ENCODE measurements at places on chromosomes 1 and 21.
A peak's percentile ranks its signal among the peaks of the same experiment; 100 is the strongest.

DNA sequence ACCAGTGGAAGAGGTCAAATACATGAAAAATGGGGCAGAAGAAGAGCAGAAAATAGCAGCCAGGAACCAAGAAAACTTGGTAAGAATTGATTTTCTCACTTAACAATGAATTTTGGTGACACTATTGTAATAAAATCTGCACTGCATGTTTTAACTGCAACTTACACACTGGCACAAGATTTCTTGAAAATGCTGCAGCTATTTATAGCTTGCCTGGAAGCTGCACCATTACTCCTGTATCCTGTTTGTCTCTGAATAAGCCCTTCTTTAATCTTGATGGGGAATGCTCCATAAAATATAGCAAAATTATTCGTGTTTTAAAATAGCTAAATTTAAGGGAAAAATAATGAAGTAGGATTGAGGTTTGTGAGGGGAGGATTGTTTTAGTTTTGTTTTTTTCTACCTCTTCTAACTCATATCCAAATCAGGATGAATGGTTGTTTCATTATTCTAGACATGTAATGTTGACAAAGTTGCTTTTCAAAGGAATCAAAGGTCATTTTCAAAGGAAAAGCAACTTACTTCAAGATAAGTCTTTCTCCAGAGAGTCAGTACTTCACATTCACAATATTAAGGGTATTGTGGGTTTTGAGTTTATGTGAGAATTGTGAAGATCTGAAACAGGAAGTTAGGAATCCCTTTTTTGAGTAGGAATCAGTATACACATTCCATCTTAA lies 120.9 kb downstream of the C1orf21 start:
- DNase-seq = no peak

- no peak for DNase-seq
Measured at GRCh38 chr1:24491577-24492360, 10.9 kb upstream of the RCAN3 start.

DNA sequence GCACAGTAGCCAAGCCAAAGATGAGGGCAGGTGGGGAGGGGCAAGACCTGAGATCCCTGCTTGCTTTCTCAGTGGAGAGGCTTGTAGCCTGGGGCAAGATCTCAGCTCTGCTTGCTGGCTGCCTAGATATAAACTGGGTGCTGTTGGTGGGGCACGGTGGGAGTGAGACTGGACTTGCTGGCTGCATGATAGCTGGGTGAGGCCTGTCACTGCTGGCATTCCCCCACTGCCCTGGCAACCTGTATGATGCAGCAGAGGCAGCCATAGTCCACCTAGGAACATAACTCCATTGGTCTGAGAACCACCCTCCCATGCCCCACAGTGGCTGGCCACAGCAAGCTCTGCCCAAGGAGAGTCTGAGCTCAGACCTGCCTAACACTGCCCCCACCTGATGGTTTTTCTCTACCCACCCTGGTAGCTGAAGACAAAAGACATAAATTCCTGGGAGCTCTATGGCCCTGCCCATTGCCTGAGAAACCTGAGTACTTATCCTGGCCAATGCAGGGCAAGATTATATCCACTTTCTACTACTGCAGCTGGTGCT lies 261.9 kb upstream of the DEPDC1 start:
- no peak for DNase-seq

DNA sequence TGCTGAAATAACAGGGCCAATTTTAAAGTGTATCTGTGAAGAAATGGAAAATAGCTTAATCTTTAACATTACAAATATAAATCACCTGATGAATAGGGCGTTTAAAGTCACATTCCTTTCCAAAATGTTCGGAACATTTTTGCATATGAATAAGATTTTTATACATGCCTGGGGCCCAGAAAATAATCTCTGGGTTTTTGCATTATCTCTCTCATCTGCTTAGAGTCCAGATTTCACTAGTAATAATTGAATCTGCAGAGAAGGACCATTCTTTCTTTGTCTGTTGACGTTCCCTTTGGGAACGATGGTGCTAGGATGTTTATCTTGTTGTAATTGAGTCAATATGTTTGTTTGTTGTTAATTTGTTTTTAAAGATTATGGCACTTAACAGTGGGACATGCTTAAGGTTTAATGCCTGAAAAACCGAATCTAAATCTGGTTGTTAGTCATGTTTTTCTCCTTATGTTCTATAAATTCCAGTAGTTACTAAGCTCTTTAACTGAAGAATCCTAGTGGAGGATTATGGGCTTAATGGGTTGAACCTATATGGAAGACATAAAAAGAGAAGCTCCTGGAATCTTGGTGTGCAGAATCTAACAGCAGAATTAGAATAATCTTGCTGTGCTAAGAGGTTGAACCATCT lies 140.6 kb downstream of the VPS13D start:
- no peak for DNase-seq

- peak; percentile 75 for DNase-seq
Measured at GRCh38 chr21:38753557-38753971, 52.2 kb upstream of the ETS2 start.

- DNase-seq = no peak
Measured at GRCh38 chr1:42932442-42932941, 26.2 kb downstream of the SLC2A1 start.

GRCh38 chr1:10665930-10666850 lies 130.3 kb downstream of the CASZ1 start:
- DNase-seq = no peak

DNA sequence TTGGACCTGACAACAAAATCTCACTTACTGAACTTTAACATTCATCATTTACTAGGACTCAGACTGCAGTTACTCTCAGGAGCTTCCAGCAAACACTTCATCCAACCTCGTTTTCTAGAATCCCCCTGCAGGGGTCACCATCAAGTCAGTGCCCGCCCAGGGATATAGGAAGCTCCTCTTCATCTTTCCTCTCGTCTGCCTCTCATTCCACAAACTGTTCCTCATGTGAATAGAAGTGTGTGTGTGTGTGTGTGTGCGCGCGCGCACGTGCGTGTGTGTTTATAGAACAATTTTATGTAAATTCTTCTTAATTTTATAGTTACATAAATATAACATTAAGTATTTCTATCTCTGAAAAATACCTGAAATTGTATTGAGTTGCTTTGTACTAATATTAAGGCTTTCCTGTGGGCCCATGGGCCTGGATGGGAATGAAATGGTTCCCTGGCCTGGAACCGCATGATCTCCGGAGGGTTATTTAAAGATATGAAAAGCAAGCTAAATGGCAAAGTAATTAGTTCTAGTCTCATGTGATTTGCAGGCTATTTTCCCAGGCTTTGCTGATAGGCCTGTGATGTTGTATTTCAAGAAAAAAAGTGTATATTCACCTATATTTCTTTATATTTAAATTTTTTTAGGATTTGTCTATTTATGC lies 21.7 kb upstream of the ABCD3 start:
- no peak for DNase-seq

GRCh38 chr1:168260393-168260792 lies 20.3 kb upstream of the TBX19 start:
- DNase-seq = no peak

GRCh38 chr1:11799099-11799498 lies 6.7 kb downstream of the MTHFR start:
- no peak for DNase-seq

Data from hematopoietic multipotent progenitor cell treated with erythropoietin and hydrocortisone succinate and interleukin-3 and kit ligand, for 6 days (in vitro differentiated cells).